ENCODE measurements at places on chromosomes 1 and 21. TPM values are rescaled to one million over a fixed set of nuclear protein-coding genes. Genes with fewer than 3 reads are reported as not detected.

Gene CYP4A22
- not detected for total RNA-seq

- no peak for DNase-seq
These were observed 39.4 kb upstream of the ZNF496 start for GRCh38 chr1:247370786-247371732.

Gene FGR
- not detected for total RNA-seq

DNA sequence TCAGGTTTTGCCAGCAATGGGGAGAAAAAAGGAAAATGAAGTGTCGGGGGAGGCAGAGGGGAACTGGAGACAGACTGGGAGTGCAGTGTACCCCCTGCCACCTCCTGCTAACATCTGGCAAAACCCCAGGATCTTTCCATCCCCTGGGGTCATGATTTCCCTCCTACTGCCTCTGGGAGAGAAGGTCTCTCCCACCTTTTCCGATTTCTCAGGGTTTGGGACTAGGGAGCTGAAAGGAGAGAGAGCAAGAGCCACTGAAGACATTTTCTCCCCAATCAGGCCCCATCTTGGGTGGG lies 5.1 kb downstream of the FHL3 start:
- DNase-seq, result no peak

GRCh38 chr1:111139324-111139955 lies 453 bp downstream of the DRAM2 start:
- DNase-seq, result no peak

Gene AMPD1
- total RNA-seq, result not detected

GRCh38 chr1:15308135-15308534 lies 61.1 kb downstream of the FHAD1 start:
- no peak for DNase-seq

DNA sequence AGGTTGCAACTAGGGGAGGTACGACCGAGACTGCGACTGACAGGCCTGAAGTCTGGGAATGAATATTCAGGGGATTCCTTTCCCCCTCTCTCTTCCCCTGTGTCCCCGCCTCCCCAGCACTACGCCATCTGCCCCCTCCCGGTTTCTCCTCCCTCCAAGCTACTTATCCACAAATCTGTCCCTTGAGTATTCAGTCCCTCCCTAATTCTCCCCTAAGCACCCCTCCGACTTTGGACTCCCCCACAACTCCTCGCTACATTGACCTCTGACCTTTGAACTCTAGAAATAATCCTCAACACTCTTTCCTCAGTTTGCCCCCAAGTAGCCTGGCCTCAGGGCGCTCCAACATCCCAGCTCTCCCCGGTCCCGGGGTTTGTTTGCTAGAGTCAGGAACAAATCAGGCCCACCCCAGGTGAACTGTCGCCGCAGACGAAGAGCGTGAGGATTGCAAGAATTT lies 393 bp downstream of the LYSMD1 start:
- DNase-seq, result peak; percentile 17

GRCh38 chr1:247056071-247056470 lies 22.5 kb downstream of the ZNF670 start:
- no peak for DNase-seq

- no peak for DNase-seq
These were observed 80.0 kb upstream of the PRRC2C start for GRCh38 chr1:171405391-171405714.

GRCh38 chr1:248853663-248854375 lies 5.1 kb downstream of the ZNF692 start:
- no peak for DNase-seq

Gene HES3
- not detected for total RNA-seq

DNA sequence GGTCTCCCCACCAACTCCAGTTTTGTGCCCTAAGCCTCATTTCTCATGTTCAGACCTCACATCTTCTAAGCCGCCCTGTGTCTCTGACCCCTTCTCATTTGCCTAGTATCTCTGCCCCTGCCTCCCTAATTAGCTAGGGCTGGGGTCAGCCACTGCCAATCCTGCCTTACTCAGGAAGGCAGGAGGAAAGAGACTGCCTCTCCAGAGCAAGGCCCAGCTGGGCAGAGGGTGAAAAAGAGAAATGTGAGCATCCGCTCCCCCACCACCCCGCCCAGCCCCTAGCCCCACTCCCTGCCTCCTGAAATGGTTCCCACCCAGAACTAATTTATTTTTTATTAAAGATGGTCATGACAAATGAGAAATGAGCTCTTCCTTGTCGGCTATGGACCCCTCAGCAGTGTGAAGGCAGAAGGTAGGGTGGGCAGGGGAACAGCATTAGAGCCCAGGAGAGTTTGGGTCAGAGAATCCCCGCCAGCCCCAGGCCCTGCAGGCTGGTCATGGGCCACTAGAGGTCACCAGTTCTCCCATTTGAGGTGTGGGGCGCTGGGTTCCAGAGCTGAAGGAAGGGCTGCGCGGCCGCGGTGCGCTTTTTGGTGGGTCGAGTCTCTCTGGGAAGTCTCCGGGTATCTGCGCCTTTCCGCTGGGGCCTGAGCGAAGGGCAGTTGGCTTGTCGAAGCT lies 11.5 kb downstream of the ADAMTSL4 start:
- DNase-seq, result no peak

DNA sequence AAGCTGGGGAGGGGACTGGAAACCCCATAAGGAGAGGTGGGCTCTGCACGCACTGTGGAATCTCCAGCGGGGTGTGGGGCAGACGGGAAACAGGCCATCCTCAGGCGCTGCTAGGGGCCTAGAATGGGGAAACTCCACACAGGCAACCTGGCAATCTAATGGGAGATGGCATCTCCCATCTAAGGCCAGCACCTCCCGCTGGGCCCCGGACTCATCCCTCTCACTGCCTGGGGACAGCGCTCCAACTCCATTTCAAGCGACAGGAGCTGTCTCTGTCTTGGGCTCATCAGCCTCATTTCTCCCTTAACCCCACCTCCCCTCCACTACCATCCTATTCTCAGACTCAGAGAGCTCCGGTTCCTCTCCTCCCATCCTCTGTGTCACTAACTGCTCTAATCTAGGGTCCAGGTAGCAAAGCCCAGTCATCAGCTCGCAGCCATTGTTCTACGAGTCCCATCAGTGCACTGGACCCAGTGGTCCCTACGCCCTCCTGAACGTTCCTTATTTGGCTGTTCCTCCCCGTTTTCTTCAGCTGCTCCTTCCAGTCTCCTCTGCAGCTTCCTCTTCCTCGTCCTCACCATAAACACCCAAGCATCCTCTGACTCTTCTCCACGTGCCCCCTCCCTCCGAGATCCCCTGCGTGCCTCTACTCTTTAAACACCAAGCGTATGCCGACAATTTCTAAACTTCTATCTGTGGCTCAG lies 93.4 kb upstream of the CASZ1 start:
- DNase-seq, result no peak

GRCh38 chr1:94974824-94975223 lies 47.9 kb upstream of the CNN3 start:
- DNase-seq, result peak; percentile 92

Gene ARMH1
- total RNA-seq, result not detected

GRCh38 chr1:219902951-219903350 lies 25.4 kb downstream of the SLC30A10 start:
- DNase-seq, result no peak

DNA sequence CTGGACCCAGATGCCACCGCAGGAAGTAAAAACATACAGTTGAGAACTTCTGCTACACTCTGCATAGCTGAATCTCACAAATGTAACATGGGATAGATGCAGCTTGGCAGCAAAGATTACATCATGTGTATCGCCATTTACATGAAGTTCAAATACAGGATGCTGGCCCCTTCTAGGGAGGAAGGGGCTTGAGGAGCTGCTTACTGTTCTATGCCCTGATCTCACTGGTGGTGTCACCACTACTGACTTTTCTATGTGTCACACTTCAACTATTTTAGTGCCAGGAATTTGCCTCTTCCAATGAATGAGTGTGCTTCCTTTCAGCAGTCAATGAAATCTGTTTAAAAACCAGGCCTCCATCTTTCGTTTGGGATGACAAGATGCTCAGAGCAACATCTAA lies 31.1 kb downstream of the MRAP start:
- DNase-seq, result peak; percentile 64

DNA sequence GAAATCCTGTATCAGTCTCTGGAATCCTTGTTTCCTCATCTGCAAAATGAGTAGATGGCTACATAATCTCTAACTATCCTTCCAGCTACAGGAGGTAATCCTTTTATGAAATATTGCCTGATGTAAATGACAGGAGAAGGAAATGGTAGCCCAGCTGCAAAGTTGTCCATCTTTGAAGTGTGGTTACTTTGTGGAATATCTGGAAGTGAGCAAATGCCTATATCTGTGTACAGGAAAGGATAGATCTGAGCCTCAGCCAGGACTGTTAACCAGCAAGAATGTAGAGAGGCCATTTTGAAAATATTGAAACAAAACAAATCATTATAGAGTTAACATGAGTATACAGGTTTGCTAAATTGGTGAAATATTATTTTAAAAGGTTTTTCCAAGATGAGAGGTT lies 74.8 kb upstream of the BMP8A start:
- no peak for DNase-seq

Measured in HT1080 (cell line).